ENCODE measurements at places on chromosomes 1 and 21.
A peak's percentile ranks its signal among the peaks of the same experiment; 100 is the strongest.

GRCh38 chr1:77064246-77064645, 155.0 kb downstream of the PIGK start:
- peak; percentile 18 for DNase-seq

DNA sequence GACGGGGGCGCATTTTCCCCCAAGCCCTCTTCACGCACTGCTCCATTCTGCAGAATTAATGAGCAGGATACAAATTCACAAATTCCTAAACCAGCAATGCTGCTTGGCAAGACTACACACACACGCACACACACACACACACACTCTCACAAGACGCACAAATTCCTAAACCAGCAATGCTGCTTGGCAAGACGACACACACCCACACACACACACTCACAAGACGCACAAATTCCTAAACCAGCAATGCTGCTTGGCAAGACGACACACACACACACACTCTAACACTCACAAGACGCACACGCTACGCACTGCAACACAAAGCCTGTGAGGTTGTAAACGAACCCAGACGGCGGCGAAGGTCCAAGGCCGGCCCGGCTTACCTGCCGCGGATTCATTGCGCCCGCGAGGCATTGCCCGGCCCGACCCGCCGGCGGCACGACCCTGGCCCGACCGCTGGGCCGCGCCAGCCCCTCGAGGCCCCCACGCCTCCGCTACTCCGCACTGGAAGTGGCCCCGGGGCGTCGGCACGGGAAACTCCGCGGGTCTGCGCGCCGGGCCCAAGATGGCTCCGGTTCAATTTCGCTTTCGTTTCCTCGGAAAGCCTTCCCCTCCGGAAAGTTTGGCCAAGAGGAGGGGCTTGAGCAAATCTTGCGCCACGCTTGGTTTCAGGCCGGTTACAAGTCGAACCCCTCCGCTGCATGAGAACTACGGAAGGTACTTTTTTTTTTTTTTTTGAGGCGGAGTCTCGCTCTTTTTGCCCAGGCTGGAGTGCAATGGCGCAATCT, at the start of gene ADAR:
TSS of gene ADAR (minus strand) at position 578 of the 788 bp plus-strand sequence. CDS start at position 398, 180 bp downstream.
- peak; percentile 84 for DNase-seq

GRCh38 chr1:92346866-92347640, 48.2 kb downstream of the RPAP2 start:
- no peak for DNase-seq

DNA sequence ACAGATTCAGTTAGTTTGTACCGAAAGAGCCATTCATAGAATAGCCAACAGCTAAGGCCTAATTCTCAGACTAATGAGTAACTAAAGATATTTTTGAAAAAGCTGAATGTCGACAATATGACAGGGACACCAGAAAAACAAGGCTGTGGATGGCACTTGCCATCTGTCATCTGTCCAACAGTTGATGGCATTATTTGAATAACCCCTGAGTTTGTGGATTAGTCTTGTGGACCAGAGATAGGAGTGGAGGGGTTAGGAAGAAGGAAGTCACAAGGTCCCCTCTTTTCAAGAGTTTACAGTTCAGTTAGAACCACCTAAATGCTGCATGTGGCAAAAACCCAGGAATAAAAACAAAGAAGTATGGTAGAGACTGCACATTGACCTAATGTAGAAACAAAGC, 356.5 kb upstream of the DUSP10 start:
- no peak for DNase-seq

DNA sequence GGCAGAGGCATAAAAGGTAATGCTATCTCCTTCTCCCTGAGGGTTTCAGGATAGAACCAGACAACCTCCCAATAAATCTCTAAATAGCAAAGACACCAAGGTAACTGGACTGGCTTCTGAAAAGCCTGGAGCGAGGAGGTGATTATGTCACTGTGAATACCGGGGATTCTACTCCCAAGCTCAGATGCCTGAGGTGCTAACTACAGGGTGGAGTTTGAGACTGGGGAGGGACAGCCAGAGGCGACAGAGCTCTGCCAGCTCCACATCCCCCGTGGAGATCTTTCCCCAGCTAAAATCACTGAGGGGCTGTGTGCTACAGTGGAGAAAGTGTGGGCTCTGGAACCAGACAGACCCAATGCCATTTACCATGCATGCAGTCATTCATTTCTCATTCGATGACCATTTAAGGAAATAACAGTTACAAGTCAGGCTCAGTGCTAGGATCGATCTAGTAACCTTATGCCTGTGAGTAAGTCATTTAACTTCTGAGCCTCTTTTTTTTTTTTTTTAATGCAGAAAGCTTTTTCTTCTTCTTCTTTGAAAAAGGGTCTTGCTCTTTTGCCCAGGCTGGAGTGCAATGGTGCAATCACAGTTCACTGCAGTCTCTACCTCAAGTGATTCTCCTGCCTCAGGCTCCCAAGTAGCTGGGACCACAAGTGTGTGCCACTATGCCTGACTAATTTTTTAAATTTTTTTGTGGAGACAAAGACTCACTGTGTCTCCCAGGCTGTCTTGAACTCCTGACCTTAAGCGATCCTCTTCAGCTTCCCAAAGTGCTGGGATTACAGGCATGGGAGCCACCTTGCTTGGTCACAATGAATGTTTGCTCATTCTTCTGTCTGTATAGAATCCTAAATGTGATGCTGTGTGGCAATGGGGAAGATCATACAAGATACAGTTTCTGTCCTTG, 8.1 kb upstream of the SLC45A3 start:
- no peak for DNase-seq

DNA sequence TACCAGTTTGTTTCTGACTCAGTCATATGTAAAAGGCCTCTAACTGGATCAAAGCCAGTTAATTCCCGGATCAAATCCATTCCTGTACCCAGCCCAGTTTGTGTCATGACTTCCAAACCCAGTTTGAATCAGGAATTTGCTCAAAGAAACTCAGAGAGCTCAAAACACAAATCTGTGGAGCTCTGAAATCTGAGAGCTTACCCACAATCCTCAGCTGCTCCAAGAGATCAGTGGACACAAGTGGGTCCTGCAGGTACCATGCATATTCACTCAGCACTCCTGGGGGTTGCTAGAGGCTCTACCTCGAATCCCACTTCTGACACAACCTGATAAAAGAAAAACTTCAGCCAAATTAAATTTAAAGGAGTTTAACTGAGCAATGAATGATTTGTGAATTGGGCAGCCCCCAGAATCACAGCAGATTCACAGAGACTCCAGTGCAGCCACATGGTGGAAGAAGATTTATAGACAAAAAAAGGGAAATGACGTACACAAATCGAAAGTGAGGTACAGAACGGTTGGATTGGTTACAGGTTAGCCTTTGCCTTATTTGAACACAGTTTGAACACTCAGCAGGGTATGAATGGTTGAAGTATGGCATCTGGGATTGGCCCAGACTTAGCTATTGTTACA, 11.9 kb upstream of the MRPL55 start:
- DNase-seq, result no peak

- no peak for DNase-seq
These were observed 1.9 kb downstream of the ZBTB7B start for GRCh38 chr1:155004352-155005075.

DNA sequence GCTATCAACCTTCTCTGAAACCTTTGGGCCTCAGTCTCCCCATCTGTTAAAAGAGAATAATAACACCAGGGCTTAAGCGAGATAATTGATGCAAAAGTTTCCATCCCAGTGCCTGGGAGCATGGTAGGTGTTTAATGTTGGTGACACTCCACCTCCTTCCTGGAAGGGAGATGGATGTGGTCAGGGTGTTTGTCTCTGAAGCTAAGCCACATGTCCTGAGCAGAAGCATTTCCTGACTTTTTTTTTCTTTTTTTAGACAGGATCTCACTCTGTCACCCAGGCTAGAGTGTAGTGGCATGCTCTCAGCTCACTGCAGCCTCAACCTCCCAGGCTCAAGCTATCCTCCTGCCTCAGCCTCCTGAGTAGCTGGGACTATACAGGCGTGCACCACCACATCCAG, 72.6 kb upstream of the HMGB4 start:
- no peak for DNase-seq
